ENCODE measurements at places on chromosomes 3 and 15.

- DNase-seq = no peak
Measured at GRCh38 chr3:42898896-42899675, 6.9 kb upstream of the ZNF662 start.

- no peak for DNase-seq
Measured at GRCh38 chr3:72273615-72274014, 488.7 kb upstream of the PROK2 start.

- DNase-seq = no peak
Measured at GRCh38 chr15:80183886-80184285, 31.1 kb downstream of the FAH start.

DNA sequence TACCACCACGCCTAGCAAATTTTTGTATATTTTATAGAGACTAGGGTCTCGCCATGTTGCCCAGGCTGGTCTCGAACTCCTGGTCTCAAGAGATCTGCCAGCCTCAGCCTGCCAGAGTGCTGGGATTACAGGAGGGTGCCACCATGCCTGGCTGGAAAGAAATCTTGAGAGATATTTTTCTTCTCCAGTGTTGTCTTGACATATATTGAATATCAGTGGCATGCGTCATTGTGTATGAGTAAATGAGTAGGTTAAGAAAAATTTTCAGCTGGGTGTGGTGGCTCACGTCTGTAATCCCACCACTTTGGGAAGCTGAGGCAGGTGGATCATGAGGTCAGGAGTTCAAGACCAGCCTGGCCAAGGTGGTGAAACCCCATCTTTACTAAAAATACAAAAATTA lies 3.5 kb upstream of the PIF1 start:
- DNase-seq = no peak

DNA sequence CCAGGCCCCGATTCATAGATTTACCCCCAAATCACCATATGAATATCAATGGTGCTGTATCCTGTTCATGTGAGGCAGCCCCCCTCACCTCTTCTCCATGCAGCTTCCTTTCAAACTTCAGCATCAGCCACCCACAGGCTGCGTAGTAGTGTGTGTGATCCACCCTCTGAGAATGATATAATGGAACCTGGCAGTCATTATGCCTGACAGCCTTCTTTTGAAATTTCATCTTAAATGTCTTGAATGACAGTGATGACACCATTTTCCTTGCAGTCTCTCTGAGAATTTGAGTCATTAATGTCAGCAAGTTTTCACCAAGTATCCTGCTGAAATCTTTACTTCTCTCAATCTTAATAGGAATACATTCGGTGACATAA lies 3.5 kb upstream of the CLRN1 start:
- no peak for DNase-seq

- no peak for DNase-seq
Measured at GRCh38 chr15:79640206-79640605, 208.1 kb downstream of the MINAR1 start.

- DNase-seq = no peak
Measured at GRCh38 chr3:31533169-31534064, 692 bp downstream of the STT3B start.

DNA sequence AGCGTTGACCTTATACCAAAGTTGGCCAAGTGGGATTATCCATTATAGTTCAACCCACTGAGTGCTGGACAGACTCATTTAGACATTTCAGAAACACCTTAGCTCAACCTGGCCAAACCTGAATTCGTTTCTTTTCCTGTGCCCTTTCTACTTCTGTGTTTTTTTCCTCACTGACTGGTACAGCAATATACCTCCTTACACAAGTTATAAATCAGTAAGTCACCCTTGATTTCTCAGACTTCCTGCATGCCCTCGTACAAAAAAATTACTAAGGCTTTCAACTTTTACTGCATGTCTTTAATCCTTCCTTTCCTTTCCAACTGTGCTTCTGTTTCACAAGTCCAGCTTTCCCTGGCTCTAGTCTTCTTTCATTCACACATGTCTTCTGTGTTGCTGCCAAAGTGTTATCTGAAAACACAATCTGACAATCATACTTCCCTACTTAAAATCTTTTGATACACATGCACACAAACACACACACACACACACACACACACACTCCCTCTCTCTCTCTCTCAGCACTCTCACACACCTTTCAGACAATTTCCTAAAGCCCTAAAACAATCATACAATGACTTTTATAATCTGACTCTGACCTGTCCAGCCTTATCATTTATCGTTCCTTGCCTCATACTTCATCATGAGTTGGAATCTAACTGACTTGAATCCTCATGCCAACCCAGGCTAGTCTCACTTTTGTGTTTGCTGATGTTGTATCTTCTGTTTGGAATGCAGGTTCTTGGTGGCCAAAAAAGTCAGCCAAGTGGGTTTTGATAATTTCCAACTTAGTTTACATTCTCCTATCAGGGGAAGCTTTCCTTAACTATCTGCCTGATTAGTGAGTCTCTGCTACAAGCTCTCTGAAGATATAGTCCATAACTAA lies 436.4 kb downstream of the NAALADL2 start:
- no peak for DNase-seq

GRCh38 chr3:195041871-195042742 lies 228.9 kb downstream of the XXYLT1 start:
- DNase-seq = no peak

GRCh38 chr3:95926904-95927501 lies 887.4 kb upstream of the EPHA6 start:
- DNase-seq = no peak

DNA sequence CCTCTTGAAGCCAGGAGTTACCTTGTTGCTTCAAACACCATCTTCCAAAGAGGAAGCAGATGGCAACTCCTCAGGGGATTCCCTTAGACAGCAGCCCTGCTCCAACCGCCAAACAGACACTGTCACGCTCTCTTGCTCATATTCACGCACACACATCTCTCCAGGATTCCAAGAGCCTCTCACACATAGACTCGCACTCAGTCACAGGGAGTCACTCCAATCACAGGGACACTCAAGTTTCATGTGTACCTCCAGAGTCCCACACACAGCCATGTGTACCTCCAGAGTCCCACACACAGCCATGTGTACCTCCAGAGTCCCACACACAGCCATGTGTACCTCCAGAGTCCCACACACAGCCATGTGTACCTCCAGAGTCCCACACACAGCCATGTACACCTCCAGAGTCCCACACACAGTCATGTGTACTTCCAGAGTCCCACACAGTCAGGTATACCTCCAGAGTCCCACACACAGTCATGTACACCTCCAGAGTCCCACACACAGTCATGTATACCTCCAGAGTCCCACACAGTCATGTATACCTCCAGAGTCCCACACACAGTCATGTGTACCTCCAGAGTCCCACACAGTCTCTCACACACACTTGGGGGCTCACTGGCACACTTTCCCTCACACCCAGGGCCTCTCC lies 6.1 kb downstream of the VWA5B2 start:
- DNase-seq = no peak

- DNase-seq = no peak
Measured at GRCh38 chr3:72095521-72095920, 310.6 kb upstream of the PROK2 start.

DNA sequence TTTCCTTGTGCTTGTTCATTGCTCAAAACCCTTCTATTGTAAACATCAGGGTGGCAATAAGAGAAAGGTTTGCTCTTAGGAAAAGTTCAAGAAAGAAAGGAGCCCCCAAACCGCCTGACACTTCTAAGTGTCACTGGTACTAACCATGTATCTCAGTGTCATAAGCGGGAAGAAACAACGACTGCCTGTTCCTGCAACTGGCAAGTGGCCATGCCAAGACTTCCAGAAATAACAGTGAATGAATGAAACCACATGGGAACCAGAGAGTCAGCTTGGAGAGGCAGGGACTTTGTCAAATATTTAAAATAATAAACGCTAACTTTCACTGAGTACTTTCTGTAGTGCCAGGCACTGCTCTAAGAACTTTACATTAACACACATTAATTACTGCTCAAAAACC lies 1.1 kb downstream of the PLSCR2 start:
- no peak for DNase-seq

GRCh38 chr3:65702202-65702601 lies 336.5 kb downstream of the MAGI1 start:
- no peak for DNase-seq

- DNase-seq = no peak
Measured at GRCh38 chr3:99394831-99395778, 243.3 kb upstream of the COL8A1 start.

DNA sequence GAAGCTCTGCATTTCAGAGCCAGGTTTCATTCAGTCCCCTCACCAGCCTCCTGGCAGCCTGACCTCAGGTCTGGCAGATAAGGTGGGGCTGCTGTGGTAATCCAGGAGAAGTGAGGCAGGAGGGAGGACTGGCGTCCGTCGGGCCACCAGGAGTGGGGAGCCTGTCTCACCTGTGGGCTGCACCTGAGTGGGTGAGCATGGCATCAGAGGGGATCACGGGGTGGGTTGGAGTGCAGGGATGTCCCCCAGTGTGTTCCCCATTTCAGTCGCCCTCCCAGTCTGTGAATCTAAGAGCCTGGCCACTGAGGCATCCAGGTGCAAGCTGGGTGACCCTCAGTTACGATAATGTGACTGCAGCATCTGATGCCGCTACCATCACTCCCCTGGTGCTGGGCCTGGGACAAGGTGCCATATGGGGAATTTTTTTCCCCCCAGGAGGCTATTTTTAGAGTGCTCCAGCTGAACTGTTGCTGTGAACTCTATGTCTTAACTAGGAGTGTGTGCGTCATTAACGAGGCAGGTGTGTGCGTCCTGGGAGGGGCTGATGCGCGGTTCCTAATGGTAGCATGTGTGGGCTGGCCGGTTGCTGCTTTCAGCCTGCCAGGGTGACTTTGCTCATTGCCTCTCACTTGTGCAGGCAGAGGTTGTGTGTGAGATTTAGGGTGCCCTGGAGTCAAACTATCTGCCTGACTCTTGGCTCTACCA lies 165.2 kb downstream of the SLCO3A1 start:
- no peak for DNase-seq

DNA sequence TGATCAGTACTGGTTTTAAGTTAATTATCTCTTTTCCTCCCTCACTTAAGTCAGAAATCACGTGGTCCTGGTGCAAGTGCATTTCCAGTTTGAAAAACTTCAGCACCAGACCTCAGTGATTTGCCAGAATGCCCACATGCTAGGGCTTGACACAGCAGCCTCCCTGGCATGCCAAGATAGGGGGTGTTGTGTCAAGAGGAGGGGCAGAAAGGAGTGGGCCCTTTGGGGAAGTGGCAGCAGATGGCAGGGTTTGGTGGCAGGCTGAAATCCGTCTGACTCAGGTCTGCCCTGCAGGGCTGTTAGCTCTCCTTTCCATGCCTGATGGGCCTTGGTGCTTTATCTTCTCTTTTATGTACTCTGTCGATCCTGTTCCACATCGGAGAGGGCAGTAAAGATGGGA lies 23.4 kb downstream of the PXK start:
- DNase-seq = no peak

Data from COR-L47 (cell line).